ENCODE measurements at places on chromosomes 7 and 10.

DNA sequence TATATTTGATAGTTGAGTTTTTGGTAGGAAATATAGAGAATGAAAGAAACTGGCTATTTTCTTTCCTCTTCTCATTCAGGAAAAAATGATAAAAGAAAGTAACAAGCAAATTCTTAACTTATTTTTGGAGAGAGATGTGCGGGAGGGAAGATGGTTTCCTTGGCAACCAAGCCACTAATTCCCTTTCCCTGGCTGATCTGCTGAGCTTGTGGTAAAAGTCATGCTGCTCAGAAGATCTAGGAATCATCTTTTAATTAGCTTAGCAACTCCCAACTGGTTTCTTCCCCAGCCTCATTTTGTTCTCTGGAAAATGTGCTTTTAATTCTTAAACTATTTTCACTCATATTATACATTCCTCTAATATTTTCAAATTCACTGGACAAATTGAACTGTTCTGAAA lies 11.8 kb downstream of the UROS start:
- DNase-seq: no peak

DNA sequence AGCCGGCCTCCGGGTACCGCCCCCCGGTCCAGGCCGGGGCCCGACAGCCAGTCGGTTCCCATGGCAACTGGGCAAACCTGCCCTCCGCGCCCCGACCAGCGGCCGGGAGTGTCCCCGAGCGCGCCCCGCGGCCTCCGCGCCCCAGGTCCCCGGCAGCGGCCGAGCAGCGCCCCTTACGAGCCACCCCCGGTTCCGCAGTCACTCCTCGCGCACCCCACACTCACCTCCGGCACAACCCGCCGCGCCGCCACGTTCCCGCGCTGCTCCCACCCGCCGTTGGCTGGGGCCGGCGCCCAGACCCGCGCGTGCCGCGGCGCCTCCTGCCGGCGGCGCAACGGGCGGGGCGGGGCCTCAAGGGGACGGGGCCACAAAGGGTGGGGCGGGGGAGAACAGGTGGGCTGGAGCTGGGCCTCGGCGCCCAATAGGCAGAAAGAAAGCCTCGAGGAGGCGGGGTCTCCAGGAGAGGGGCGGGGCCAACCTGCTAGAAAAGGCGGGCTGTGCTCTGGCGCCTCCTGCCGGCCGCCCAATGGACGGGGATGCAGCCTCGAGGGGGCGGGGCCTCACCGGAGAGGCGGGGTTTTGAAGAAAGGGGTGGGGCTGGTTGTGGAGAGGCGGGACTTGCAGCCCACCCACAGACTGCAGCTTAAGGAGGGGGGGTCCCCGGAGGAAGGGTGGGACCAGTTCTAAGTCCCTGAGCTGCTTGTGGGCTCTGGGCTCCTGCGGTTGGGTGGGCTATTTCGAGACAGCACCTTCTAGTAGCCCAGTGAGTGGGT lies at the start of gene RADIL:
TSS of gene RADIL (minus strand) at position 345 of the 773 bp plus-strand sequence. CDS start 5,577 bp downstream, outside the sequence.
- DNase-seq: peak; percentile 94

- DNase-seq: no peak
Observed at GRCh38 chr10:60368875-60369546, 20.7 kb downstream of the ANK3 start.

- no peak for DNase-seq
Observed at GRCh38 chr10:113540845-113541548, 11.9 kb upstream of the HABP2 start.

- no peak for DNase-seq
Observed at GRCh38 chr7:137652721-137653120, 194.1 kb downstream of the DGKI start.

Data from tibial nerve (tissue), 4 donors.